ENCODE measurements at places on chromosomes 13 and 19. TPM values are rescaled to one million over a fixed set of nuclear protein-coding genes. Genes with fewer than 3 reads are reported as not detected.

The TSSK6 gene
- total RNA-seq, result 6.3 TPM

The CNMD gene
- 0.10 TPM for total RNA-seq

The FFAR2 gene
- 16.5 TPM for total RNA-seq

The KMT2B gene
- 10.8 TPM for total RNA-seq

The CEACAM4 gene
- 3.9 TPM for total RNA-seq

The CYP2F1 gene
- total RNA-seq, result 0.10 TPM

The POSTN gene
- 0.10 TPM for total RNA-seq

Data from mononuclear cell (primary cell).